ENCODE measurements at places on chromosomes 3 and 15.

GRCh38 chr15:23013681-23014080, 25.7 kb downstream of the TUBGCP5 start:
- DNase-seq = no peak

DNA sequence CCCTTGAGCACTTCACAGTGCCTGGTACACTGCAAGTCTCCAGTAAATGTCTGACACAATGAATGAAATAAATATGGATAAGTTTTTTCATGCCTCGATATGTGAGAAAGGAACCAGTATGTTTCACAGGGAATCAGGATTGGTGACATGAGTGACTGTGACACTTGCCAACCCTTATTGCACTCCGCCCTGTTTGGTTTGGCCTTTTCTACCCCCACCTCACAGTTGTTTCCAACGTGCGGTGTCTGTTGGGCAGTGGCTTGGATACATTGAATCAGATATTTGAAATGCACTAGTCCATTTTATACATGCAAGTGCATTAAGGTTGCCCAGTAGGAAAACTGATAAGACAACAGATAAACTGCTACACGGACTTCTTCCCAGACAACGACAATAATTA, 2.0 kb downstream of the NPHP3 start:
- no peak for DNase-seq

DNA sequence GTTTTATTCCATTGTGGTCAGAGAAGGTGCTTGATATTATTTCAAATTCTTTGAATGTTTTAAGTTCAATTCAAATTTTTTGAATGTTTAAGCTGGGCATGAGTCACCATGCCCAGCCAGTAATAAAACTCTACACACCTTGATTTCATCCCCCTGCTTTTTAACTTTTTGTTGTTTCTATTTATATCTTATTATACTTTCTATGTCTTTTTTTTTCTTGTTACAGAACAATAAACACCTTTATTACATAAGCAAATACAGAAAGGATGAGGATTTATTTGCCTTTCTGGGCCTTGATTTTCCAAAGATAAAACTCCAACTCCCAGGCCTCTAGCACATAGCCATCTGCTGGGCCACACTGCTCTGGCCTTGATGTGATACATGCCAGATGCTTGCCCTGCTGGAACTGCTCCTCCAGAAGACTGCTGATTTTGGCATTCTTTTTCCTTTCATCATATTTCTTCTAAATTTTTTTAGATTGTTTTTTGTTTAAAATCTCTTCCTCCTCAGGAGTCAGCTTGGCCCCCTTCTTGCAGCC, 14.0 kb downstream of the DNAH12 start:
- DNase-seq = no peak

DNA sequence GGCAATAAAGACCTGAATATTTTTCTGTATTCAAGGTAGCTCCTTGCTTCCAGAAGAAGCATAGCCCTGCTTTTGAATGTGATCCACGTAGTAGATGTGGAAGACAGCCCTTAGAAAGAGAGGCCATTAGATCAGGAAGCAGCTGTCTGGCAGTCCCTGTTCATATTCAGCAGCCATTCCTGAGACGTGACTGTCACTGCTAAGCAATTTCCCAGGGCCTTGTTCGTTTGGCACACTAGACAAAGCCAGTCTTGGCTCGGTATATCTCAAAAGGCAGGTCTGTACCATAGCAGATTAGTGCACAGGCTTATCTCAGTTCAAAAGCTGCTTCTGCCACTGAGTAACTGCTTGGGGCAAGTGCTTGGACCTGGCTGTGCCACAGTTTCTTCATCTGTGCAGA, 287.8 kb upstream of the MCTP2 start:
- DNase-seq = no peak

DNA sequence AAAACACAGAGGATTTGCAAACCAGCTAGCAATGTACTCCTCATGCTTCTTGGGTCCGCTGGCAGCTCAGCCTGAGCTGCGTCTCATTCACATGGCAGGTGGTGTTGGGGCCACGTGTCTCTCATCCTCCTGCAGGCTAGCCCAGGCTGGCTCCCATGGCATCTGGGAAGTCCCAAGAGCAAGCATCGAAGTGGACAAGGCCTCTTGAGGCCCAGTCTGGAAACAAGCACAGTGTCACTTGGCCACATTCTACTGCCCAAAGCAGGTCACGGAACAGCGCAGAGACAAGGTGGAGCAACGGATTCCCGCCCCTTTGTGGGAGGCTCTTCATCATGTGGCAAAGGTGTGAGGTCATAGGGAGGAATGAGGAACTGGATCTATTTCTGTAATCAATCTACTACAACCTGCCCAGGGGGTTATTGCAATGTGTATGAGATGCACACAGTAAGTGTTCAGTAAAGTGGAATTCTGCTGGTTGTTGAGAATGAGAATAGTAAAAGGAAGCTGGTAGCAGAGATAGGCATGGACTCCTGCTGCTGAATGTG, 128.3 kb downstream of the TPRA1 start:
- no peak for DNase-seq

DNA sequence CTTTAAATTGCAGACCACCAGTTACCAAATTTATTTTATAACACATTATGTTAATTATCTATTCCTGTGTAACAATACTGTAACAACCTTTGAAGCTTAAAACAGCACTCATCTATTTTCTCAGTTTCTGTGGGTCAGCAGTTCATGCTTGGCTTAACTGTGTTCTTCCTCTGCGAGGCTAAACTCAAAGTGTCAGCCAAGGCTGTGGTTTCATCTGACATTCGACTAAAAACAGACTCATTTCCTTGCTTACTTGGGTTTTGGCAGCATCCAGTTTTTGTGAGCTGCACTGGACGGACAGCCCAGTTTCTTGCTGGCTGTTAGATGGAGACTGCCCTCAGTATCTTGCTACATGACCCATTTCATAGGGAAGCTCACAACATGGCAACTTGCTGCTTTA, 247.3 kb upstream of the KCNH8 start:
- no peak for DNase-seq

DNA sequence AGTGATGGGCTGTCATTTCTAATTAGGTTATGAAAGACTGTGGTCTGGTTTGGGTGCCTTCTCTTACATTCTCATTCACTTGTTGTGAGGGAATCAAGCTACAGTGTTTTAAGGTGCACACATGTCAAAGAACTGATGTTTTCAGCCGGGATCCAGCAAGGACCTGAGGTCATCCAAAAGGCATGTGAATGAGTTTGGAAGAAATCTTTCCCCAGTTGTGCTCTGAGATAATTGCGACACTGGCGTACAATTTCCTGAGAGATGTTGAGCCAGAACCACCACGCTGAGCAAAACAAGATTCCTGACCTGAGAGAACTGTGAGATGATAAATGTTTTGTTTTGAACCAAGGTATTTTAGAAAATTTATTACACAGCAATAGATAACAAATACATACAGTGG, 295.3 kb upstream of the SLITRK3 start:
- DNase-seq = no peak

- no peak for DNase-seq
Observed at GRCh38 chr3:32843510-32844321, 25.9 kb downstream of the TRIM71 start.

DNA sequence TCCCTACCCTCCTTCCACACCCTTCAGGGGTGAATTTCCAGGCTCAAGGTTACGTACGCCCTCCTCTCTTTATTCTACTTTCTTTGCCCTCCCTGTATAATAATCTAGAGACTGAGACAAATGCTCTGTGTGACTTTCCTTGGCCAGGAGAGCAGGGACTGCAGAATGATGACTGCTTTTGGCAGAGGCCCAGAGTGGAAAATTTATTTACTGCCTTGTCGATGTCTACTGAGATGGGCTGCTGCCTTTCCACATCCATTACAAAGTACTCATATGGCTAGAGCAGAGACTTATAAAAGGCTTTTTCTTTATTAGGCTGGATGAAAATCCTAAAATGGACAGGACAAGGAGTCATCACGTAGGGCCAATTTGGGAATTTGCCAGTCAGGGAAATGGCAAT, 576.2 kb downstream of the TUSC7 start:
- no peak for DNase-seq

DNA sequence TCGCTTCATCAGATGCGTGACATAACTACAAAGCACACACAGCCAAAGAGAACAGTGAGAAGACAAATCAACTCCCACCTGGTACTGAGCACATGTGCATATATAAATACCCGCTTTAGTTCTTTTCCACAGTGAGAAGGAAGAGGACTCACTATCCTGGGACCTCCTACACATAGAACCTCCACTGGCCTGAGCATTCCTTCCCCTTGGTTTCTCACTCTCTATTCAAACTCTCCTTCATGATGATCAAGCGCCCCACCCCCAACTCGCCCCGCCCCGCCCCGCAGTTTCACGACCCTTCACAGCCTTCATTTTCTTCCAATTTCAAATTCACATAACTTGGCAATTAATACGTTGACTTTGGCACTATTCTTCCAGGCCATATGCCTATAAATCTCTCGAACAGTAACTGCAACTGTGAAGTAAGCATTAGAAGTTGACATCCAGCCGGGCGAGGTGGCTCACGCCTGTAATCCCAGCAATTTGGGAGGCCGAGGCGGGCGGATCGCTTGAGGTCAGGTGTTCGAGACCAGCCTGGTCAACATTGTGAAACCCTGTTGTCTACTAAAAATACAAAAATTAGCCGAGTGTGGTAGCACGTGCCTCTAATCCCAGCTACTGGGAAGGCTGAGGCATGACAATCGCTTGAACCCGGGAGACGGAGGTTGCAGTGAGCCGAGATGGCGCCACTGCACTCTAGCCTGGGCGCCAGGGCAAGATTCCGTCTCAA, 1.1 kb downstream of the RPS17 start:
- no peak for DNase-seq

DNA sequence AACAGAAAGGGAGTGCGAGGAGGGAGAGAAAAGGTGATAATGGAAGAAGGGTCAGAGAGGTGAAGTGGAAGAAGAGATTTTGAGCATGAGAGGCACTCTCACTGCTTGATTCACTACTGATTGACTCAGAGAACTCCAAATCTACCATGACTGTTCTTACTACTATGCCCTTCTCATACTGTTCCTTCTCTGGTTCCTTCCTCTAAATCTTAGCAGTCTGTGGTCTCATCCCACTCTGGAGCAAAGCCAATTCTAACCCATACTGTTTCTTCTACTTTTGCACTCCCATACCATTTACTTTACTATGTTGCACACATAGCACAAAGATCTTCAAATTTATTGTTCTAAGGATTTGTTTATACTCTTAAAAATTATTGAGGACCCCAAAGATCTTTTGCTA, 100.8 kb downstream of the DTWD1 start:
- DNase-seq = no peak

DNA sequence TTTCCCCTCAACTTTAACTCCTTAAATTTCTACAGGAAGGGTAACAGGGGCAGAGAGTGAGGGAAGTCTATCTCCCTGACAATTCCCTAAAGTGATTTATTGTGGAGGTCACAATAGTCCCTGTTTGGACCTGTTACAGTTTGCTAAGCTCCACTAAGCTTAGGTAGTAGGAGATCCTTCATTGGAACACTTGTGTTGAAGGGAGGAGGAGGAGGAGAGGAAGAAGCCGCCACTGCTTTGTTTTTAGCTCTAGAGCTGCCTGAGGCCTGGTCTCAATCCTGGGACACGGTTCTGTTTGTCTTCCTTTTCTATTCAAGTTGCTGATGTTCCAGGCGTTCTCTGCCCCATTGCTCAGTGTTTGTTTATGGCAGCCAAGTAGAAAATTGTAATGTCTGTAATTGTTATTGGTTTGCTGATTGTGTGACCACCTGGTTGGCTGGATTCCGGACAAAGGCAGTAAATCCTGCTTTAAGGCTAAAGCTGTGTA, 48.4 kb downstream of the HES1 start:
- no peak for DNase-seq

DNA sequence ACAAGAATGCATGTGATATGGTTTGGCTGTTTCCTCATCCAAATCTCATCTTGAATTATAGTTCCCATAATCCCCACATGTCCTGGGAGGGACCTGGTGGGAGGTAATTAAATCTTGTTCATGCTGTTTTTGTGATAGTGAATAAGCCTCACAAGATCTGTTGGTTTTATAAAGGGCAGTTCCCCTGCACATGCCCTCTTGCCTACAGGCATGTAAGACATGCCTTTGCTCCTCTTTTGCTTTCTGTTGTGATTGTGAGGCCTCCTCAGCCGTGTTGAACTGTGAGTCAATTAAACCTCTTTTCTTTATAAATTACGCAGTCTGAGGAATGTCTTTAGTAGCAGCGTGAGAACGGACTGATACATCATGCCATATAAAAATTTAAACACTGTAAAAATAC, 1537.0 kb downstream of the OTOL1 start:
- DNase-seq = no peak

DNA sequence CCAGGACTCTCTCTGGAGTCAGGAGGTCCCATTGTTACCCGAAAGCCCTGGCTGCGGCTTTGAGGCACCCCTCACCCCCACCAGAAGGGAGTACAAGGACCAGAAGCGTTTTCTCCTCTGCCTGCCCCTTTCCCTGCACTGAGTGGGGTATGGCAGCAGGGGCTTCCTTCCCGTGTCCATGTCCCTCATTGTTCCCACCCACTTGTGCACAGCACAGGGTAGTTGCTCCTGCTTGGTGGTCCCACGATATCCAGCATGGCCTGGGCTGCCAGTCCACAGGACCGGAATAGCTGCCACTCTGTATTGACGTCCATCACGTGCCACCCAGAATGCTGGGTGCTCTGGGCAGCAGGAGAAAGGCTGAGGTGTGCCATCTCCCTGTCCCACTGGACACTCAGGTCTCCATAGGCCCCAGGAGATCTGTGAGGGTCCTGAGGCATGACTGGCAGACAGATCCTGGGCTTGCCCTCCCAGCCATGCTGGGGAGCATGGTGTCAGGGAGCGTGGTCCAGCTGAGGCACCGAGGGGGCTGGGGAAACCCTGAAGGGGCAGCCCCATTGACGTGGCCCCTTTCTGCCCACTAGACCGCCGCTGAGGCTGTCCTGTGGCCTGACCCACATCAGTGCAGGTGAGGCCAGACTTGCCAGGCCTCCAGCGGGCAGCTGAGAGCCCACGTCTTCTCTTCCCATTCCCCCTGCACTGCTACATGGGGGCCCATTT, 45.3 kb upstream of the SEC22A start:
- no peak for DNase-seq

DNA sequence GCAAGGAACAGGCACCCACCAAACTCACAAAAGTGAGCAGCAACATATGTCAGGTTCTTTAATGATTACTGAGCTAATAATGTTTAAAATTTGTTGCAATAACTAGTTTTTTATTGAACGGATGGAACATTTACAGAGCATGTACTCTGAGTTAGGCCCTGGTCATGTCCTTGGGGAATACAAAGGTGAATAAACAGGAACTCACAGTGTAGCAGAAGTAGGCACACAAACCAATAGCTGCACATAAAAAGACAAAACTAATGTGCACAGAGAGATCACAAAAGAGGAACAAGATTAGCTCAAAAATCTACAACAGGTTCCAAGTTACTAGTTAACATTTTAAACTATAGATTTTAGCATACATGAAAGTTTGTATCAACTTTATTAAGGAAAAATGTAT, 505.3 kb upstream of the PPP2R3A start:
- no peak for DNase-seq

GRCh38 chr15:65066001-65066634, 1.7 kb downstream of the RASL12 start:
- no peak for DNase-seq

Data from CD4-positive, alpha-beta T cell treated with Interleukin-4 for 1 hour (primary cell).